Tibial nerve (tissue), 4 donors: ENCODE measurements at places on chromosomes 12 and 14. TPM values are rescaled to one million over a fixed set of nuclear protein-coding genes. Genes with fewer than 3 reads are reported as not detected.

TGM1 gene
- total RNA-seq = 17.8 TPM

RPL6 gene
- total RNA-seq = 1,027 TPM

SALL2 gene
- total RNA-seq = 8.5 TPM

FSCB gene
- 0.66 TPM for total RNA-seq

E2F7 gene
- total RNA-seq = not detected

GPR137C gene
- 0.22 TPM for total RNA-seq

CREBL2 gene
- total RNA-seq = 74.7 TPM

- no peaks in the 10 kb centered on the region for H3K36me3 ChIP-seq
- H3K27ac ChIP-seq = no peak overlapping the region
- H3K4me1 ChIP-seq = no peaks in the 10 kb centered on the region
- DNase-seq = no peak
Measured at GRCh38 chr14:87809261-87809660, 183.7 kb downstream of the GALC start.

- H3K36me3 ChIP-seq = no peaks in the 10 kb centered on the region
- no peak overlapping the region for H3K4me3 ChIP-seq
- no peak for DNase-seq
- no peaks in the 10 kb centered on the region for H3K4me1 ChIP-seq
Measured at GRCh38 chr14:92673601-92674150, 74.8 kb downstream of the LGMN start.

DNA sequence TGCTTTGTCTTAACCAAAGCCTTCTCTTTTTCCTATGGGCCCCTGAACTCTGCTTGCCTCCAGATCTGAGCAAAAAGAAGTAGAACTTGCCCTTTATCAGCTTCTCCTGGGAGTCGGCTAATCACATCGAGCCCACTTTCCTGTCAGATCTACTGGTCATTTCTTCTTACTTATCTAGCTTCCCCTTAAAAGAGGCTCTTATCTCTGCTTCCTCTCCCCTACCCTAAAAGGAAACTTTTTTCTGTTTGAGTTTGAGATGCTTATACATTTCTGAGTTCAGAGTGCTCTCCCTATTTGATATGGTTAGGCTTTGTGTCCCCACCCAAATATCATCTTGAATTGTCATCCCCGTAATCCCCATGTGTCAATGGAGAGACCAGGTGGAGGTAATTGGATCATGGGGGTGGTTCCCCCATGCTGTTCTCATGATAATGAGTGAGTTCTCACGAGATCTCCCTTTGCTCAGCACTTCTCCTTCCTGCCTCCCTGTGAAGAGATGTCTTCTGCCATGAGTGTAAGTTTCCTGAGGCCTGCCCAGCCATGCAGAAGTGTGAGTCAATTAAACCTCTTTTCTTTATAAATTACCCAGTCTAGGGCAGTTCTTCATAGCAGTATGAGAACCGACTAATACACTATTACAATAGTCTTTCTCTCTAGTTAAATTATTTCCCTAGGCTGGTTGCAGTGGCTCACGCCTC lies 114.7 kb upstream of the AMN1 start:
- no peaks in the 10 kb centered on the region for H3K4me1 ChIP-seq
- no peak for DNase-seq
- no peak overlapping the region for H3K27ac ChIP-seq
- no peak overlapping the region for H3K4me3 ChIP-seq

DNA sequence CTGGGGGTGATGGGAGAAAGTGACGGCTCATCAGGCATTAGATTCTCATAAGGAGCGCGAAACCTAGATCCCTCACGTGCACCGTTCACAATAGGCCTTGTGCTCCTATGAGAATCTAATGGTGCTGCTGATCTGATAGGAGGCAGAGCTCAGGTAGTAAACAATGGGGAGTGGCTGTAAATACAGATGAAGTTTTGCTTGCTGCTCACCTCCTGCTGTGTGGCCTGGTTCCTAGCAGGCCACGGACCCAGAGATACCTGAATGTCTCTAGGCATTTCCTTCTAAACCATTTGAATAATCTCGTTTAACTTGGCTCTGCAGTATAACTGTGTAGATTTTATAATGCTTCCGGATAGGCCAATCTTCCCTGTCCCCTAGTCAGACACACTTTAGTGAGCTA lies 13.0 kb downstream of the TBC1D30 start:
- H3K4me1 ChIP-seq = no peaks in the 10 kb centered on the region
- no peaks in the 10 kb centered on the region for H3K27me3 ChIP-seq
- no peak overlapping the region for H3K4me3 ChIP-seq
- DNase-seq = no peak

DNA sequence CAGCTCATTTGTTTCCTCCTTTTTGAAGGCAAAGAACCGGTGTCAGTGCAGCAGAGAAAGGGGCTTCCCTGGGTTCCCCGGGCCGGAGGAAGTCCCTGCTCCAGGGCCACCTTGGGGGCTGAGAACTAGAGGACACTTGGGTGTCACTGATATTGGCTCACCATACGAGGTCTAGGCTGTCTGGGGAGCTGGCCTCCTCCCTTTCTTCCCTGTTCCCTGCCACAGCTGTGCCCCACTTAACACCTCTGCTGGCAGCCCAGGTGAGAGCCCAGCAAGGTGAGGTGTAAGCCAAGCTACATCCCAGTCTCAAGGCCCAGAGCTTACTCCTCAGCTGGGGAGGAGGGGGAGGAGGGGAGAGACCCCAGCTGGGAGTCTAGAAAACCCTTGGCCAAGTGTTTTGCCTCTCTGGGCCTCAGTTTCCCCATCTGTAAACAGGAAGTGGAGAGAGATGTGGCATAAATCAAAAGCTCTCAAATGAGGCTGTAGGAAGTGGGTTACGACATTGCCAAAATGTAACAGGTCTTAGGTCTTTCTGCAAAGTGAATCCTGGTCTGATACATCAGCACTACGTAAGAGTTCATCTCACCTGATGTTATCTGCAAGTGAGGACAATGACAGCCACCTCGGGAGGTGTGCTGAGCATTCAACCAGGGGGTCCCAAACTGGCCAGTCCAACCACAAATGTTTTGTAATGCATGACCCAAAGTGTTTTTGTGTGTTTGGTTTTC lies 25.5 kb downstream of the RASAL1 start:
- no peaks in the 10 kb centered on the region for H3K27me3 ChIP-seq
- H3K4me1 ChIP-seq = no peaks in the 10 kb centered on the region
- no peak for DNase-seq
- H3K4me3 ChIP-seq = no peak overlapping the region

GRCh38 chr12:49264466-49264872 lies 413 bp upstream of the TUBA1C start:
- no peak for DNase-seq
- peak overlapping the region; percentile 71 for H3K27ac ChIP-seq
- no peaks in the 10 kb centered on the region for H3K4me1 ChIP-seq
- H3K4me3 ChIP-seq = peak overlapping the region; percentile 92
- no peaks in the 10 kb centered on the region for H3K36me3 ChIP-seq

DNA sequence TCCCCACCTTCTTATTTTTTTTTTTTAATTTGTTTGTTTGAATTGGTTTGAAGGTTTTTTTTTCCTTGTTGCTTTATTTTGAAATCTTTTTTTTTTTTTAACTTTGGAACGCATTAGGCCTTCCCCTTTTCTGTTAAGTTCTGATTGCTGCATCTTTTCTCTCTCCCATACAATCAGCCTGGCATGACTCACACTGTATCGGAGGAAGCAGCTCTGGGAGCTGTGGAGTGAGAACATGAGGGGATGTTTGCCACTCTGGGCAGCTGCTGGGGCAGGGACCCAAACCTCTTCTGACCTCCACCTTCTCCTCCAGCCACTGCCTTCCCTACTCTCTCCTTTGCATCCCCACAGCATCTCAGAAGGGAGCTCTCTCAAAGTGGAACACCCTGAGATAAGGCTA lies 160.3 kb upstream of the FKBP4 start:
- no peak overlapping the region for H3K4me3 ChIP-seq
- no peaks in the 10 kb centered on the region for H3K27me3 ChIP-seq
- H3K4me1 ChIP-seq = no peaks in the 10 kb centered on the region
- DNase-seq = no peak
- no peak overlapping the region for H3K27ac ChIP-seq
- no peaks in the 10 kb centered on the region for H3K36me3 ChIP-seq

DNA sequence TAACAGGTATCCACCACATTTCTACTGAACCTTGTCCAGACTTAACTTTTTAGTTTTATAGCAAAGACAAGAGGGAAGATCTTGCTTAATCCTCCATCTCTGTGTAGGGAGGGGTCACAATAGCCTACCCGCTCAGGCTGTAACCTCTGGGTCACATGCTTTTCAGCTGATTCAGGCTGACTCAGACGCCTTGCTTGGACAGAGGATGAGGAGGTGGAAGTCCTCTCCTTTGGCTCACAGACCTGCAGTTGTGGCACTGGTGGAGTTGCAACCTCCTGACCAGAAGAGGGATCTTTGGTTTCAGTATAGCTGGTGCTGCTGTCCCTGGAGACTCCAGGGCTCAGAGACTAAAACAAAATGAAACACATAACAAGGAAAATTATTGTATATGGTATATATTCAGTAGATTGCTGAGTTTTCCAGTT lies 16.2 kb downstream of the ACIN1 start:
- H3K4me3 ChIP-seq = no peak overlapping the region
- H3K27ac ChIP-seq = peak overlapping the region; percentile 35
- H3K4me1 ChIP-seq = no peaks in the 10 kb centered on the region
- peaks cover 99% of the 10 kb centered on the region for H3K36me3 ChIP-seq
- H3K27me3 ChIP-seq = no peaks in the 10 kb centered on the region
- DNase-seq = peak; percentile 85

DNA sequence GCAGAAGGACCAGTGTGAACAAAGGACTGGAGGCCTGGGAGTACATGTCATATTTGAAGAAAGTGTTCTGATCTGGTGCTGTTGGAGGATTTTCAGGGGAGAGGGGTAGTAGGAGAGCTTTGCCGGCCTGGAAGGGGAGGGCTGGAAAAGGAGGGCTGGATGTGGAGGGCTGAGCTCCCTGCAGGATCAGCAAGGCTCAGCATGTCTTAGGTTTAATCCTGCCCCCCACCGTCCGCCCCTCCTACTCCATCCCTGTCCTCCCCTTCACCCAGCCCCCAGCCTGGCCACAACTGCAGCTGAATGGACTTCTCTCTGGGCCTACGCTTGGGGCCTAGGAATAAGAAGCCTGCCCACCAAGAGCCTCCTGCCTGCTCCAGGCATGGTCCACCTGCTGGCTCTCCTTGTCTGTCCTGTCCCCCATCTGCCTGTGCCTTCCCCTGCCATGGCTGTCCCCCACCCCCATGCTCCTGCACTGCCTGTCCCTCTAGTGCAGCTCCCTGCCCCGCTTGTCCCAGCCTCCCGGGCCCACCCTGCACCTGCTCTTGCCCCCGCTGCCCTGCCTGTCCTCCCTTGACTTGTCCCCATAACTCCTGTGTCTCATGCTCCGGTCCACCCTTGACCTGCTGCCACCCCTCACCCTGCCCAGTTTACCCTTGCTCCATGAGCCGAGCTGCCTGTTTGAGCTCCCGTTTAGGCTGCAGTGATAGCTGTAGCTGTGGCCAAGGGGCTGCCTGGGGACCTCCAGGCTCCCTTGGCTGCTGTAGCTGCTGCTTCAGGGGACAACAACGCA lies 9.8 kb upstream of the RARG start:
- no peak for DNase-seq
- no peak overlapping the region for H3K27ac ChIP-seq
- peaks cover 8% of the 10 kb centered on the region for H3K27me3 ChIP-seq
- no peak overlapping the region for H3K4me3 ChIP-seq
- H3K36me3 ChIP-seq = no peaks in the 10 kb centered on the region
- H3K4me1 ChIP-seq = no peaks in the 10 kb centered on the region

- H3K27me3 ChIP-seq = no peaks in the 10 kb centered on the region
- DNase-seq = no peak
- no peak overlapping the region for H3K27ac ChIP-seq
- no peaks in the 10 kb centered on the region for H3K4me1 ChIP-seq
Measured at GRCh38 chr12:132150780-132151144, 6.5 kb downstream of the NOC4L start.

GRCh38 chr12:64085996-64086395 lies 136.1 kb downstream of the KICS2 start:
- H3K4me3 ChIP-seq = no peak overlapping the region
- H3K4me1 ChIP-seq = peaks cover 15% of the 10 kb centered on the region
- H3K27me3 ChIP-seq = no peaks in the 10 kb centered on the region
- no peak for DNase-seq
- H3K27ac ChIP-seq = peak overlapping the region; percentile 27
- no peaks in the 10 kb centered on the region for H3K36me3 ChIP-seq

- H3K4me3 ChIP-seq = no peak overlapping the region
- H3K4me1 ChIP-seq = no peaks in the 10 kb centered on the region
- no peaks in the 10 kb centered on the region for H3K27me3 ChIP-seq
- DNase-seq = no peak
Measured at GRCh38 chr14:23401291-23401690, 6.8 kb downstream of the MYH6 start.

GRCh38 chr14:43894534-43894933 lies 612.5 kb downstream of the FSCB start:
- H3K36me3 ChIP-seq = no peaks in the 10 kb centered on the region
- DNase-seq = no peak
- no peak overlapping the region for H3K27ac ChIP-seq
- H3K27me3 ChIP-seq = no peaks in the 10 kb centered on the region
- H3K4me3 ChIP-seq = no peak overlapping the region

GRCh38 chr14:21033133-21033698 lies 1.4 kb downstream of the RNASE13 start:
- no peaks in the 10 kb centered on the region for H3K27me3 ChIP-seq
- H3K27ac ChIP-seq = no peak overlapping the region
- DNase-seq = no peak
- H3K4me3 ChIP-seq = no peak overlapping the region

GRCh38 chr12:31562594-31563328 lies 28.2 kb downstream of the DENND5B start:
- no peaks in the 10 kb centered on the region for H3K4me1 ChIP-seq
- no peaks in the 10 kb centered on the region for H3K27me3 ChIP-seq
- no peaks in the 10 kb centered on the region for H3K36me3 ChIP-seq
- H3K4me3 ChIP-seq = no peak overlapping the region
- no peak for DNase-seq

GRCh38 chr12:92485351-92486348 lies 217.1 kb upstream of the PLEKHG7 start:
- no peaks in the 10 kb centered on the region for H3K27me3 ChIP-seq
- H3K27ac ChIP-seq = peak overlapping the region; percentile 77
- H3K4me3 ChIP-seq = no peak overlapping the region
- no peaks in the 10 kb centered on the region for H3K36me3 ChIP-seq

DNA sequence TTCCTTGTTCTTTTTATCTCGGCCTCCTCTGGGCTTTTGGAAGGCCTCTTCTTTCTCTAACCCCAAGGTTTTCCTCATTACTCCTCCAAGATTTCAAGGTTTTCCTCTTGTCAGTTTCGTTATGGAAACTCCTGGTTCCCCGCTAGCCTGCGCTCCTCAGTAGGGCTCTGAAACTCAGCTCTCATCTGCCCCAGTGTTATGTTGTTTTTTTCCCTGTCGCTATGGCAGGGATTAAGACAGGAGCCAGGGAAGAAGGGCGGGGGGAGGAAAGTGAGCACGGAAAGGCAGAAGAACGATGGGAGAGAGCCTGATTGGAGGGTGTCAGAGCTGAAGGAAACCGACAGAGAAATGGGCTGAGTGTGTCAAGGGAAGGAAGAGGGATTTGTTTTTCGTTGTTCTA lies 26.5 kb upstream of the JDP2 start:
- no peak overlapping the region for H3K4me3 ChIP-seq
- H3K27me3 ChIP-seq = no peaks in the 10 kb centered on the region
- no peaks in the 10 kb centered on the region for H3K4me1 ChIP-seq
- peak; percentile 18 for DNase-seq
- H3K36me3 ChIP-seq = no peaks in the 10 kb centered on the region
